ENCODE measurements at places on chromosomes 3 and 15.

GRCh38 chr3:99504258-99504657 is 134.1 kb upstream of the COL8A1 start:
- no peak for DNase-seq

DNA sequence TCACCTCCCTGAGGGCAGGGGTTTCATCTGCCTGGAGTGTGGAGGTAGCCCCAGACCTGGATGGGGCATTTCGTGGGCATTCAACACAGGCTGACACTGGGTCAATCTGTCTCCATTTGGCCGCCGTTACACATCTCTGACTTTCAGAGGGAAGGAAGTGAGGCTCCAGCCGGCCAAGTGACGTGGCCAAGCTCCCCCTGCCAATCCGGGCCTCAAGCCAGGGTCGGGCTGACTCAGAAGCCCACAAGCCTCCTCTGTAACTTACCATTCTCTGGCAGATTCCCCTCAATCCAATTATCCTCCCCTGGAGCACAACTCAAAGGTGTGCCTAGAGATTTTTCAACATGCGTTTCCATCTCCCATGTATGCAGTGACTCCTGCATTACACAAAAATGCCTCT is 227.6 kb downstream of the KLF13 start:
- no peak for DNase-seq

DNA sequence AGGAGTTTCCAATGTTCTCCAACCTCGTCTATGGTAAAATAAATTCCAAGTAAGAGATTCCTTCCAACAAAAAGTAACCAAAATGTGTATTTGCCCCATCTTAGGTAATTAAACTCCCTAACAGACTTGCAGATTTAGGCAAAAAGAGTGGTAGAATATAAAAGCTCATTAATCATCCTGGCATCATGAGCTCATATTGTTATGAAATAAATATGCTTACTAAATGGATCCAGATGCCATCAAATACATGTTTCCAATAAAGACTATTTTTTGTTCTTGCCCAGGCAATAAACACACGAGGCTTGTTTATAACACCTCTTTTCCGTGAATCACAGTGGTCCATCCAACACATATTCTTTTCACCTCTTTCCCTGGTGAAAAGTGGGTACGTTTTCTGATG is 189.4 kb downstream of the THSD4 start:
- no peak for DNase-seq

- no peak for DNase-seq
These were observed 365.6 kb downstream of the MAGI1 start for GRCh38 chr3:65672871-65673815.

All from ureter (tissue), 1 donor.